ENCODE measurements at places on chromosomes 2 and 18.

GRCh38 chr2:121627525-121628050, 21.7 kb downstream of the CLASP1 start:
- DNase-seq = no peak

DNA sequence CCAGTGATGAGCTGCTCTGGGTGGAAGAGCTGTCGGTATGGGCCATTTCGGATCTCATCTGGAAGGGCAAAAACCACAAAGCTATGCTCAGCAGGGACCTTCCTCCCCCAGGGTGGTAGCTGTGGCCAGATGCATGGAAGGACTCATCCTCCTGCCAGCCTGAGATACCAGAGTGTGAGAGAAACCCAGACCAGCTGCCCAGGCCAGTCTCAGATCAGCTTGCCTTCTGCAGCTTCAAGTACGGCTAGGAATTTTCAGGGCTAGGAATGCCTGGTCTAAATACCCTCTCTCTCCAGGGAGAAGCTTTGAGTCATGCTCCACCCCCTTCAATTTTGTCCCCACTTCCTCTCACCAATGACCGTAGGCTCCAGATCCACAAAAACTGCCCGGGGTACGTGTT, 1.4 kb upstream of the TUBA4B start:
- no peak for DNase-seq

DNA sequence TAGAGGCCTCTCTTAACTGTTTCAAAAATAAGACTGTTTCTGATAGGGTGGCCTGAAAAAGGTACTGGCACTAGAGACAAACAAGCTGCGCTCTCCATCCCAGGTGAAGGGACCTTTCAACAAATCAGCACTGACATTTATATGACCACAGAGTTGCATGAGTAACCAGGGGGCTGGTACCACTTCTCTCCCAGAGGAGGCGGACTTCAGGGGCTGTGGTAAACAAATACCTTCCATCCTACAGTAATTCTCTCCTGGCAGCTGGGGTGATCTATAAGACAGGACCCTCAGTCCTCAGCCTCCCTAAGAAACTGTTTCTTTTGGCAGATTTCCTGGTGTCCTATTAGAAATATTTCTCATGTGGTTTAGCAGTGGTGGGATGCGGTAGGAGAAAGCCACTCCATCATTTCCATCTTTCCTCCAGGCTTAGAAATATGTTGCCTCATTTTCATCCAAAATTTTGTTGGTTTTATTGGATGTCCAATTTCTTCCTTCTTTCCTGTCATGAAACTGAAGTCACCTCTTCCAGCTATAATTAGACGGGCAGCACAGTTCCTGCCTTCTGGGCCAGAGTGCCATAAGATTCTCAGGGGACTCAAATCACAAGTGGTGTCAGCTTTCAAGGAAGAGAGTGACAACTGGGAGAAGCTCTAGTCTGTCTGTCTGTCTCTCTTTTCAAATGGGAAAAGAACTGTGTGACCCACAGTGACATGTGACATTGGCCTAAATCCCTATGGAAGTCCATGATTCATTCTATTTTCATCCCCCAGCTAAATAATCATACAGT, 96.4 kb downstream of the CYRIA start:
- no peak for DNase-seq

GRCh38 chr2:44964752-44965236, 23.3 kb downstream of the SIX3 start:
- DNase-seq = no peak

- no peak for DNase-seq
These were observed 55.5 kb downstream of the MAP4K4 start for GRCh38 chr2:101752716-101753616.

GRCh38 chr2:94994063-94994913, 31.2 kb upstream of the MAL start:
- no peak for DNase-seq

DNA sequence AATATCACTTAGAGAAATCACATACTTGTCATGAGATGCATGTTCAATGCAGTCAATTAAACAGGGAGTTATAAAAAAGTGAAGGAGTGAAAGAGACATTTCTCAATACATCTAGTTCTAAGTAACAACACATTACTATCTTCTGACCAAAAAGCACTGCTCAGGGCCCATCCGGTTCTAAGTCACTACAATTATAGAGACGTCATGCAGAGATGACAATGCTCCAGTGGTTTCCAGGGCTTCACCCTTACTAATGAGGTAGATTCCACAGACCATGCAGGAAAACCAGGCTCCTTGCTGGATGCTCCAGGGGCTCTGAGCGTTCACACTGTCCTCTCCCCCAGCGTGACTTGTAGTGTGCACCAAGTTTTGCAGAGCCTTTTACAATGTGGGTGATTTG, 88.0 kb downstream of the FTCDNL1 start:
- DNase-seq = no peak

GRCh38 chr2:46387886-46388515, 90.8 kb downstream of the EPAS1 start:
- no peak for DNase-seq

DNA sequence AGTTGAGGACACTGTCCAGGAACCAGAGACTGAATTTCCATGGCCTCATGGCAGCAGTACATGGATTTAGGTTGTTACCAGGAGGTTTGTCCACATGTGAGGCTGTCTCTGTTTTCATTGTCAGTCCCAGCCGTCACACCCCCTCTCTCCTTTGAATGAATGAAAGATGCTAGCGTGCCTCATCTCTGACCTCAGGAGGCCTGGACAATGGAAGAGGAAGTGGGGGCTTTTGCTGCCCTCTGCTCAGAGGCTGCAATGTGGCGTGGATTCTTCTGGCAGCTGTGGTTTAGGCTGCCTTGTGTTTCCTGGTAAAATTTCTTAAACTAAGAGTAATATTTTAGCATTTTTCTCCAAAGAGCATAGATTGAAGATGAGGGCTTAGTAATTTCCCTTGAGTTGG, 47.5 kb downstream of the RAB31 start:
- DNase-seq = no peak

- DNase-seq = no peak
These were observed 2.8 kb upstream of the OTOS start for GRCh38 chr2:240143276-240143675.

GRCh38 chr2:11669454-11670291, at the start of gene NTSR2:
NTSR2 (minus strand) TSS chr2:11670195; CDS start chr2:11670129, 66 bp downstream.
- no peak for DNase-seq

DNA sequence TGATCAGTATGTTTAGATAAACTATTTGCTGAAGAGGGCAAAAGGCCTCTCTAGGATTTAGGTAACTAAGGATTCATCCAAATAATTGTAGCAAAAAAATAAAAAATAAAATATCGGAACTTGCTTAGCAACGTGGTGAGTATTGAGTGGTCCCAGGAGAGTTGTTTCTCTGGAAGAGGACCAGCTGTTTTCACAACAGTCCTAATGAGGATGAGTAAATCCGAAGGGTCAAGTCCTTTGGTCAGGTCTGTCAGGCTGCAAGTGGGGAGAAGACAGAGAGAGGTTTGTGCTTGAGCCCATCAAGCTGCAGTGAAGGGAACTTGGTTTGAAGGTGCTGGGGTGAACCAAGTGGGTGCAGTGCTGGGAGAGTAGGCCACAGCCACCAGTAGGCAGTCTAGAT, 539.2 kb downstream of the SLC4A3 start:
- no peak for DNase-seq

- DNase-seq = no peak
These were observed 23.3 kb upstream of the MC5R start for GRCh38 chr18:13800505-13801259.

DNA sequence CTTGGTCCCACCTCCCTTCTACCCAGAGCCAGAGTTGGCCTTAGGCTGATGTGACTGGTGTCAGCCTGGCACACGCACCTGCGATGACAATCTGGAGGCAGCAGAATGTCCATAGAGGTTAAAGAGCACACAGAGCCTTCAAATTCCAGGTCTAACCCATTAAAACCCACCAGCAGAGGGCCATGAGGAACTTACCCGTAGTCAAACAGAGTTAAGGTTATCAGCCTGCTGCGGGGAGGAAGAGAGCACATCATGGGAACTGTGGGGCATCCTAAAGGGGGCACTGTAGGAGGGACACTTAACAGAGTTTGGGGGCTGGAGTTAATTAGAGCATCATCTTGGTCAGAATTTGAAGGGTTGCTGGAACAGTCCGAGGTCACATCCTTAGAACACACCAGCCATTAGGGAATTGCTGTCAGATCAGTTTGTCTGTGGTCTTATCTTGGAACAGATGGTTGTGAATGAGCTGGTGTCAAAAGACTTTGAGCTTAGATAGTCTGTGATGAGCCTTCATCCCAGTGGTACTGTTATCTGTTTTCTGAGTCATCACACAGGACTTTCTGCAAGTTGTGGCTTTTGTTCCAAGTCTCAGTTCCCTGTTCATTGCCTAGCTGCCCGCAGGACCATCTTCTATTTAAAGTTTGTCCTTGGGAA, 248.6 kb downstream of the LOXHD1 start:
- DNase-seq = no peak

DNA sequence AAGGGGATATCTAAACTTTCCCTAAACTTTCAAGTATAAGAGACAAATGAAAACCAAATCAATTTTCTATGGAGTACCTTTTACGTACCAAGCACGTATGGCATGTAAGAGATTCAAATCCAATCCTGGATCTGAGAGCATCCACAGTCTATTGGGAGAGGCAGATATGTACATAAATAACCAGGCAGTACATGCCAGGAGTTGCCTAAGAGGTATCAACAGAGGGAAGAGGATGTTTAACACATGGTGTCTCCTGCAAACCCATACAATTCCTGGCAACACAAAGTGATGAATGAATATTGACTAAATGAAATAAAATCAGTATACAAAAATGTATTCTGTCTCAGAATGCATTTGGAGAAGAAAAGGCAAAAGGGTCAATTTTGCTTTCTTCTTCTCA, 116.6 kb downstream of the PIGN start:
- peak; percentile 12 for DNase-seq

DNA sequence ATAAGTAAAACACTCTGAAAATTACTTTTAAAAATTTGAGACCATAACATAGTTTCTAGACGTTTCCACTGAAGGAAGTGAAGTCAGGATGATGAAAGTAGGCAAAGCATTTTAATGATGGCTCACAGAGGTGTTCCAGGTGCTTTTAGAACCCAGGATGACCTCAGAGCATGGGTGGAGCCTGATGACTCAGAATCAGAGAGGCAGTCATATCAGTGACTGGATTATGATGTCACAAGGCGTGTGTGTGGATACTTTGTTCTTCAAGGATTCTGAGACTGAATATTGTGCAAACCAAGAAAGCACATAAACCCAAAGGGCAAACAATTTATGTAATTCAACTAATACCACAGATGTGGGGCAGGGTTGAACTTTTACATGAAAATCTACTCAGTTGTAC, 208.0 kb upstream of the FBXO11 start:
- peak; percentile 70 for DNase-seq

DNA sequence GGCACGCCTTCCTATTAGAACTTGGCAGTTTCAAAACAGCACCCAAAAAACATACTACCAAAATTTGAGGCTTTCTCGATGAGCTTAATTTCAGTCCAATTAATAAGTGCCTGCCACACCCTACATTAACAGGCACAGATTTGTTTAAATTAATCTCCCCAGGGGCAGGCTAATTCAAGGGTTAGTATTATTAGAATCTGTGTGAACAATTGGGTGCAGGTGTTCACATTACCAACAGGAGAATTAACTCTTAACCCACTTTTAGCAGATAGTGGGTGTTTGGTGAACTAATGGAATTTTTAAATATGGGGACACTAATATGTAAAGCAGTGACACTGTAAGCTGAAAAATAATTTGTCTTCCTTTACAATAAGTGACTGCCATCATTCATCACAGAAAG, 4.1 kb downstream of the MBD2 start:
- no peak for DNase-seq

- DNase-seq = no peak
These were observed 100.7 kb downstream of the SPIRE1 start for GRCh38 chr18:12556946-12557806.

GRCh38 chr2:140586379-140586778, 1544.4 kb downstream of the LRP1B start:
- peak; percentile 34 for DNase-seq

- no peak for DNase-seq
These were observed 120.0 kb upstream of the SNTG2 start for GRCh38 chr2:830419-831224.

DNA sequence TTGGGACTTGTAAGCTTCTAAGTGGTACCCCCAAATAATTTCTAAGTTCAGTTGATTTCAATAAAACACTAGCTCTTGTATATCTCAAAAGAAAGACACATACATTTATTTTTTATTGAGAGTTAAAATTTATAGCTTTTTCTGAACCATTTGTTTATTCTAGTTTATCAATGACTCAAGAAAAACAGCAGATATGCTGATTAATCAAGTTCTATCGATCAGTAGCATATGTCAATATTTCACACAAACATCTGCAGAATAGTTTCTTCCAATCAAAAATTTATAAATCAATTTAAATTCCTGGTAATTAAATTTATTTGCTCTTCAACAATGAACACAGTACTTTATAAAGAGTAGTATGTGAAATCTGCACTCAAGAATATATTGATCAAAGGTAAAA, 5.3 kb downstream of the FIGN start:
- DNase-seq = no peak

- DNase-seq = no peak
These were observed 850.6 kb upstream of the ACVR2A start for GRCh38 chr2:146994246-146994645.

DNA sequence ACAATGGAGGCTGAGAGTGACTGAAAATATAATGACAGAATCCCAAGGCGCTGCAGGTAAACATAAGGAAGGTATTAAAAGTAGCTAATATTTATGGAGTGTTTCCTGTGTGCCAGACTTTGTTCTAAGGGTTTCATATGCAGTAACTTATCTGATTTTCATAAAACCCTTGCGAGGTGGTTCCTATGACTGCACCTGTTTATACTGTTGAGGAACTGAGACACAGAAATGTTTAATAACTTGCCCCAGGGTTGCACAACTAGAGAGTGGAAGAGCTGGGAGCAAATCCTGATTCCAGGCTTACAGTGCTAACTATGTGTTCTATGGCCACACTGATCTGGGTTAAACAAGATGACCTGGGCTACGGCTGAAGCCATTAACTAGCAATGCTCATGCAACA, 2.4 kb downstream of the SP110 start:
- DNase-seq = no peak

GRCh38 chr18:28961669-28962228, 784.8 kb upstream of the CDH2 start:
- peak; percentile 12 for DNase-seq

GRCh38 chr2:220550995-220551700, 923.7 kb downstream of the SLC4A3 start:
- no peak for DNase-seq

GRCh38 chr18:34592961-34593382, 117.1 kb upstream of the DTNA start:
- peak; percentile 5 for DNase-seq

GRCh38 chr2:158202161-158202815, 100.6 kb downstream of the UPP2 start:
- peak; percentile 8 for DNase-seq

GRCh38 chr18:48767090-48767690, 183.6 kb downstream of the SMAD7 start:
- no peak for DNase-seq

- peak; percentile 64 for DNase-seq
These were observed 125.6 kb downstream of the GRB14 start for GRCh38 chr2:164495491-164496223.

Measured in HCEC 1CT (cell line).